ENCODE measurements at places on chromosomes 1 and 21.

DNA sequence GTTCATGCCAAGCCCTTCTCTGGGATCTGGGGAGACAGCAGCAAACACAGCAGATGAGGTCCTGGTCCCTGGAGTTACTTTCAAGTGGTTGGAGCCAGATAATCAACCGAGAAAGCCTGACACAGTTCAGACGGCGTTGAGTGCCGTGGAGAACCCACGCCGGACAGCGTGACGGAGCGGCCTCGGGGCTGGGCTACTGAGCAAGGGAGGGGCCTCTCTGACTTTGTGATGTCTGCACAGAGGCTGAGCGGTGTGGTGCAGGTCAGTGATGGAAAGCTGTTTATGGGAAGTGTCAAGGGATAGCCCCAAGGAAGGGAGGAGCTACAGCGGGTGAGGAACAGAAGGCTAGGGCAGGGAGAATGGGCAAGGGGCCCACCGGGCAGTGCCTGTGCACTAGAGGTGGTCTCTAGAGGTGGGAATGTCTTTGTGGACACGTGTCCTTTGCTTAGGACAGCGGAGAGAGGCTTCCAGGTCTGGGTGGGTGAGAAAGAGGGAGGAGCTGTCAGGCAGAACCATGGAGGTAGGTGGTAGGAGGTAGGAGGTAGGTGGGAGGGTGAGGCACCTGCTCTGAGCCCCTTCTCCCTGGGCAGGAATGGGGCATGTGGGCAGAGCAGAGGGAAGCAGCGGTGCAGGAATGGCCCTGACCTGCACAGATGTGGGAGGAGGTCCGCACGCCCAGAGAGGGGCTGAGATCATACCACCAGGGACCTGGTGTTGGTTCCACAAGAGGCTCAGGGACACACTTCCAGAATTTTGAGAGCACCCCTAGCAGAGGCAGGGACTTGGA lies 62.8 kb downstream of the RUNX3 start:
- DNase-seq: no peak

GRCh38 chr1:94614168-94614815 lies 72.7 kb upstream of the F3 start:
- DNase-seq: no peak

GRCh38 chr1:59635097-59635496 lies 179.7 kb upstream of the HOOK1 start:
- no peak for DNase-seq

DNA sequence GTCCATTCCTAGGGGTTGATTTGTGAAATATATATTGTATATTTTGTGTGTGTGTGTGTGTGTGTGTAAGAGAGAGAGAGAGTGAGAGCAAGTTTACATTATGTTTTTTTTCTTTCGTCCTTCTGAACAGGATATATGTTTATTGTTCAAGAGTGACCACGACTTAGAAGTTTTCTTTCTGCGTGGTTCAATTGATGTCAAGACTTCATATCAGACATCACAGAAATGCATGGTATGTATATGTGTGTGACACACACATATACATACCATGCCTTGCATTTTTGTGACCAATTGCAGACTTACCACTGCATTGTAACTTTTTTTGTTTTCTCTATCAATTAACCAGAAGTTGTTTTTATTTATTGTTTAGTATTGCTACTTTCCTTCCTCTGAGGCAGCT lies 2.5 kb downstream of the RASAL2 start:
- no peak for DNase-seq

GRCh38 chr1:44283524-44284173 lies 70.4 kb downstream of the DMAP1 start:
- no peak for DNase-seq

DNA sequence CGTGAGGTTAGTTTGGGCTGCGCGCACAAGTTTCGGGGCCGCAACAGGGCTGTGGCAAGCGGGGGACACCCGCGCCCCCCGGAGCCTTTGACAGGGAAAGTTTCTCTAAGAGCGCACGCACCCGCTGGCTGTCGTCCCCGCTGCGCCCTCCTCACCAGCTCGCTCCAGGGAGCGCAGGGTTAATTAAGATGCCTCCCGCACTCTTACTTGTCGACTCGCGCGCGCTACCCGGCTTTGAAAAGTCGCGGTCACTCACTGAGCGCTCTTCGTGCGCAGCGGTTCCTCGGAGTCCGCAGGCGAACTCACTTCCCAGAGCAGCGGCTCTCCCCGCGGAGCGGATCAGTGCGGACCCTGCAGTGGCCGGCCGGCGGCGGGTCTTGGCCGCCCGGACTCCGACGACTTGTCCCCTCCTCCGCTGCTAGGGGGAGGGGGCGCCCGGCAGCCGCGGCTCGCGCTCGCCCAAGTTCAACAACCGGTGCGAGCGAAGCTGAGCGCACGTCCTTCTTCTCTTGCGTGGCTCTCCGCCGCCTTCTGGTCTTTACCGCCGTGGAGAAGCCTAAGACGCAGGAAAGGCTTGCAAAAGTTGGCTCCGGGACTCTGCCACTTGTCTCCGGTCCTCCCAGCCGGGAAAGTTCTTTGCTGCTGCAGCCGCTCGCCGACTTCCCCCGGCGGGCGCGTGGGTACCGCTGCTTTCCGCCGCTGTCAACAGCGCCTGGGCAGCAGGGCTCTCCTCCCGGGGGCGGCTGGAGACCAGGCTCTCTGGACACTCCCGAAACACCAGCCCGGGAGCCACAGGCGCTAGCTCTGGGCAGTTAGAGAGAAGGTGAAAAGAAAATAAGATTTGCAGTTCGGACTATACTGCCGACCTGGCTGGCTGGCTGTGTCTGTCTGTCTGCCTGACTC lies 506 bp downstream of the JUN start:
- peak; percentile 75 for DNase-seq

DNA sequence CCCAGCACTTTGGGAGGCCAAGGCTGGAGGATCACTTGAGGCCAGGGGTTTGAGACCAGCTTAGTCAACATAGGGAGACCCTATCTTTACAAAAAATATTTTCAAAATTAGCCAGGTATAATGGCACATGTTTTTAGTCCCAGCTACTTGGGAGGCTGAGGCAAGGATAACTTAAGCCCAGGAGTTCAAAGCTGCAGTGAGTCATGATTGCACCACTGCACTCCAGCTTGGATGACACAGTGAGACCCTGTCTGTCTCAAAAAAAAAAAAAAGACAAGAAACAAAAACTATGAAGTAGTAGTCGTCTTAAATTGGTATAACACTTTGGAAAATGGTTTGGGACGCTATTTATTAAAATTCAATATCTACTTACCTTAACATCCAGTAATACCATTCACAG lies 7.7 kb downstream of the AIM2 start:
- DNase-seq: peak; percentile 82

GRCh38 chr1:53304527-53304926 lies 23.3 kb downstream of the LRP8 start:
- no peak for DNase-seq

DNA sequence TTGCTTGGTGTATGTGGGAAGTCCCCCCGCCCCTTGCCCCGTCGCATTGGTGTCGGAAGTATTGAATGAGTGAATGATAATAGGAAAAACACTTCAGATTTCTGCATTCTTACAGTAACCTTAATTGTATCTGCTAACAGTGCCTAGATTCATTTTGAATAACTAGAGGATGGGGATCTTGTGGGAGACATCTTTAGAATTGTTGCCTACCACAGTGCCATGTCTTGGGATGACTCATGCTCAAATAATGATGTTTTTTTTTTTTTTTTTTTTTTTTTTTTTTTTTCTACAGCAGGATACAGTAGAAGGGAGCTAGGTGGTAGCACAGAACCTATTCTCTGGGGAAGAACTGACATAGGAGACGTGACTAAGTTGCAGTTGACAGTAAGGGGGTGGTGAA lies 237.9 kb downstream of the USP25 start:
- peak; percentile 3 for DNase-seq

GRCh38 chr1:46903481-46903880 lies 37.8 kb downstream of the CYP4A11 start:
- no peak for DNase-seq

- DNase-seq: no peak
These were observed 91.2 kb downstream of the AJAP1 start for GRCh38 chr1:4745560-4745959.

DNA sequence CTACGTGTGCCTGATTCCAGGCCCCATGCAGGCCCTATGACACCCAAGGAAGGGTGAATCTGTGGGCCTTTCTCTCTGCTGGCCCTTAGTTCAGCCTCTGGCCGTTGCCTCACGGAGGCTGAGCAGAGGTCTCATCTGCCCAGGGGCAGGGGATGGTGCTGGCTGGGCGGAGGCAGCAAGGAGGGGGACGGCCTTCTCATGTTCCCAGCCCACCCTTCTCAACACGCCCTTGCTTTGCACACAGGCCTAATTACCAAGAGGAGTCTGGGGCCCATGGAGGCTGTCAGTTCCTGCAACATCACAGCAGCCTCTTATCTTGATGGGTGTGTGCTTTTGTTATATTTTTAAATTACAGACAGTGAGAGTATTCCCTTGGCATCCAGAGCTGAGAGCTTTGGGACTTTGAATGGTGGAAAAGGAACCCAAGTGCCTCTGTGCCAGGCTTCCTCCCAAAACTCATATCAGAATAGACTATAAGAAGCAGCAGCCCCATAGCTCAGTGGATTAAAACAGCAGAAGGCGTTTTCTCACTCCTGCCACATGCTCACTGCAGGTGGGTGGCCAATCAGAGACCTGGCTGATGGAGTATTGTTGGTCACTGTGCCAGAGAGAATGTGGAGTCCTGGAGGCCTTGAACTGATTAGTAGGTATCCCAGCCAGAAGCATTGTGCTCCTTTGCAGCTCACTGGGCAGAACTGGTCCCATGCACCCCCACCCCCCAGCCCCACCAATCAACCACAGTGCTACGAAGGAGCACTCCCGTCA lies 164.9 kb downstream of the CAMTA1 start:
- no peak for DNase-seq

GRCh38 chr1:216723274-216723780 lies at the start of gene ESRRG:
Gene ESRRG (minus strand): TSS chr1:216723429. CDS start chr1:216723299, 130 bp downstream.
- DNase-seq: no peak

- peak; percentile 82 for DNase-seq
These were observed at the start of gene ECM1 for GRCh38 chr1:150507912-150508864. Gene ECM1 (plus strand): TSS chr1:150508109. CDS start chr1:150508210, 101 bp downstream.

DNA sequence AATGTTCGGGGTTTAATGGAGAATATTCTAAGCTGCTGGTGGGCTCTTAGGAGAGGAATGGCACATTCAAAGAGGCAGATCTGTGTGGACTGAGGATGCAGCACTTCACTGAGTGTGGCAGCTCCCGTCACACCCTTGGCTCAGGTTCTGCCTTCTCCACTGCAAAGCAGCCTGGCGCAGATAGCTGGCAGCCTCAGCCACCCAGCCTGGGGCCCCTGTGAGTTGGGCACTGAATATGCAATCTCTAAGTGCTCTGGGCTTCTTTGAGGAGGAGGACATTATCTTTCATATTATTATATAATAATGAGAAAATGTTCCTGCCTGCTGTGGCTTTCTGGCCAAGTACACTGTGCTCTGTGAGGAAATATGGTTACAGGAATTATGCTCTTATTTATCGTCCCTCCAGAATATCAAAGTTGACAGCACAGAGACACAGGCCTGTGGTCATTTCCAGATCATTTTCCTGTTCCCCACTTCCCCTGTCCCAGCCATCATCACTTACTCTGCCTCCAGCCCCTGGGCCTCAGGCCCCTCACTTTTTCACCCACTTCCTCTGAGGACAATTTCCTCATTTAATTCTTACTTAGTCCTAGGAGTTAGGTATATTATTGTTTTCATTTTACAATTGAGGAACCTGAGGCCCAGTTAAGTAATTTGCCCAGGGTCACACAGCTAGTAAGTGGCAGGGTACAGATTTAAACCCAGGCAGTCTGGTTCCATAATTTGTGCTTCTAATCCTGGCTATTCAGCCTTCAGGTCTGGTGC lies 53.6 kb downstream of the MAB21L3 start:
- DNase-seq: peak; percentile 28

- DNase-seq: peak; percentile 69
These were observed 219.8 kb upstream of the DUSP10 start for GRCh38 chr1:221961532-221962292.

DNA sequence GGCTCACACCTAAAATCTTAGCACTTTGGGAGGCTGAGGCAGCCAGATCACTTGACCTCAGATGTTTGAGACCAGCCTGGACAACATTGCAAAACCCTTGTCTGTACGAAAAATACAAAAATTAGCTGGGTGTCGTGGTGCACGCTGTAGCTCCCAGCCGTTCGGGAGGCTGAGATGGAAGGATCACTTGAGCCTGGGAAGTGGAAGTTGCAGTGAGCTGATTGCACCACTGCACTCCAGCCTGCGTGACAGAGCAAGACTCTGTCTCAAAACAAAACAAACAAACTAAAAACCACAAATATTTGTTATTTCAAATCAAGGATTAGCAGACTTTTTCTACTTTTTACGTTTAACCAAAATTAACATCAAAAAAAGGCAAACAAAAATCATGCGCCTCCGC lies 31.3 kb downstream of the INKA2 start:
- peak; percentile 42 for DNase-seq

DNA sequence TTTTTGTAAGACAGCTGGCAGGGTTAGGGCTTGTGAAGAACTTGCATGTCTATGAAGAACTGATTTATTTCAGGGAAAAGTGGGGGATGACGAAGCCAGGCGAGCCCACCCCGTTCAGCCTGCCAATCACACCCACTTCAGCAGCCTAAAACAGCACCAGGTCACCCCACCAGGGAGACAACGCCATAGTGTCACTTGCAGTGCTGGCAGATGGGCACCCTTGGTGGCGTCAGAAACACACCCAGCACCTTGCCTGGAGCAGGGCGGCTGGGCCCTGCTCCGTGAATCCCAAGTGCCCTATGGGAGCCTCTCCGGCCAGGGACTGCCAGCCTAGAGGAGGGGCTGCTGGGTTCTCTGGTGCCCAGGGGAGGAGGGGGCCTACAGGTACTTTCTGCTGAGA lies 5.0 kb upstream of the NADK start:
- DNase-seq: no peak

DNA sequence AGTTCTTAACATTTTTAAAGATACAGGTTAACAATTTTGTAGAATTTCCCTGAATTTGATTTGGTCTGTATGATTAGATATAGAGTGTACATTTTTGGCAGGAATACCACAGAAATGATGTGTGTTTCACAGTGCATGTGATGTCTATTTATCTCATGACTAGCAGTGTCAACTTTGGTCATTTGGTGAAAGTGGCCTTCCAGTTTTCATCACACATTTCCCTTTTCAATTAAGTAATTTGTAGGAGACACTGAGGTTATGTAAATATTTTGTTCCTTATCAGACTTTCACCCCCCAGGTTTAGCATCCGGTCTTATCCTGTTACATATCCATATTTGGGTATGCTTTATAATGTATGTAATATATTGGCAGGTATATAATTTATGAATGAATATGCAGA lies 41.8 kb downstream of the MAP3K7CL start:
- DNase-seq: no peak

All from foreskin fibroblast (primary cell).